ENCODE measurements at places on chromosomes 4 and X.
A peak's percentile ranks its signal among the peaks of the same experiment; 100 is the strongest.

- DNase-seq: no peak
These were observed 70.8 kb downstream of the SMARCA1 start for GRCh38 chrX:129452523-129452922.

- peak; percentile 12 for DNase-seq
These were observed 65.3 kb upstream of the FAM120C start for GRCh38 chrX:54248309-54248708.

- no peak for DNase-seq
These were observed 126.9 kb downstream of the MTNR1A start for GRCh38 chr4:186428481-186428880.

- DNase-seq: no peak
These were observed 6.4 kb upstream of the SLAIN2 start for GRCh38 chr4:48334900-48335384.

- no peak for DNase-seq
These were observed 138.6 kb downstream of the HS6ST2 start for GRCh38 chrX:132819711-132820264.

DNA sequence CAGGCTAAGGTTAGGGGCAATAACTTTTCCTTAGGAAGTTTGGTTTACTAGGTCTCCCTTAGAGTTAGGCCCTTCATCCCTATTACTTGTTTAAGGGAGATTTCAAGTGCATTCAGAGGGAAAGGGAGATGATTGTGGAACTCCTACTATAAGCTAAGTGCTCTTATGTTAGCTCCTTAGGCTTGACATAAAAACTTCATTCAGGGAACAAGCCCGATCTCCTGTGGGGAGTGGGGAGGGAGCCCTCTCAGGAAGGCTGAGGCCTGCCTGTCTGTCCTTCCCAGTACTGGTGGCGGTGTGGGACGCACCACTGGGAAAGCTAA is 8.0 kb downstream of the KLF3 start:
- no peak for DNase-seq

DNA sequence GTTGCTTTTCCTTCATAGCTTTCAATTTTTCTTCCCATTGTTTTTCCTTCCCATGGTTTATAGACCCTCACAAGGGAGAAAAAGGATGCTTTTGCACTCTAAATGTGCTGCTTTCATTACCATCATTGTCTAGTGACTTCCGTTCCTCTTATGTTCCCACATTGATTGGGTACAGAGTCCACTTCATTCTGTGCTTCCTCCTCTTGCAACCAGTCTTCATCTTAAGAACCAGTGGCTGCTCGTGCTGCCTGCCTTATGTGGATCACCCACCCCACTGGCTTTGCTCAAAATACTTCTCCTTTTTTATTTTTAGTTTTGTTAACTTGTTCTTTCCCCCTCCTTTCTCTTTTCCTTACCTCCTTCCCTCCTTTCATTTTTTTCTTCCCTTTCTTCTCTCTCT is 76.5 kb upstream of the BOD1L1 start:
- no peak for DNase-seq

DNA sequence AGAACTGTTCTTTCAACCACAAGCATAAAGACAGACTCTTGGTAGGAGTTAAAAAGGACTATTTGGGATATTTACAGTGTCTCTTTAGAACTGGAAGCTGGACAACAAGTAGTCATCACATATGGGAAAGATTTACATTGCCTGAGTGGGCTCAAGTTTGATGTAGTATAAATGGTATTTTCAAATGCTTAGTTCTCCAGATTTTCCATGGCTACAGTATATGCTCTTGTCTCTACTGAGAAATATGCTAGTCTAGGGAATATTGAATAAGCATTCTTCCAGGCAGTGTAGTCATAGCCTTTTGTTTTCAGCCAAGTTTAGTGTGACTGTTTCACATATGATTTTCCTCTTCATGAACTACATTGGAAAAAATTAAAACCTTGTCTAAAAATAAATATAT is 315.6 kb downstream of the ARHGAP24 start:
- DNase-seq: no peak

DNA sequence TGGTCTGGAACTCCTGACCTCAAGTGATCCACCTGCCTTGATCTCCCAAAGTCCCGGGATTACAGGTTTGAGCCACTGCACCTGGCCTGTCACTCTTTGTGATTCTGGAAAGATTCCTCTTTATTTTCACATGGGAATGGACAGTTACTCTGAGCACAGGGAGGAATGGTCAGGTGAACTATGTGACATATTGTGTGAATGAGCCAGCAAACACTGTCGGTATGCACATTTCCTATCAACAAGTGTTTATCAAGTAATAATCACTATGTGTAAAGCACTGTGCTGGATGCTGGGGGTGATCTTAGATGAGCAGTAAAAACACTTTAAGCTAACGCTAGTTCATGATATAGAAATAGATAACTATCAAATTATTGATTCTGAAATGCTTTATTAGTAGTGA is 97.5 kb downstream of the LIMCH1 start:
- DNase-seq: no peak
